Hindlimb muscle (tissue), 1 donor: ENCODE measurements at places on chromosomes 16 and 17. TPM values are rescaled to one million over a fixed set of nuclear protein-coding genes. Genes with fewer than 3 reads are reported as not detected.

Gene SNX20
- 1.7 TPM for polyA plus RNA-seq

Gene USP43
- polyA plus RNA-seq = 0.81 TPM

Gene DHRS13
- 3.9 TPM for polyA plus RNA-seq

Gene ZNF785
- polyA plus RNA-seq = 12.9 TPM

Gene GPRC5C
- polyA plus RNA-seq = 46.6 TPM

DNA sequence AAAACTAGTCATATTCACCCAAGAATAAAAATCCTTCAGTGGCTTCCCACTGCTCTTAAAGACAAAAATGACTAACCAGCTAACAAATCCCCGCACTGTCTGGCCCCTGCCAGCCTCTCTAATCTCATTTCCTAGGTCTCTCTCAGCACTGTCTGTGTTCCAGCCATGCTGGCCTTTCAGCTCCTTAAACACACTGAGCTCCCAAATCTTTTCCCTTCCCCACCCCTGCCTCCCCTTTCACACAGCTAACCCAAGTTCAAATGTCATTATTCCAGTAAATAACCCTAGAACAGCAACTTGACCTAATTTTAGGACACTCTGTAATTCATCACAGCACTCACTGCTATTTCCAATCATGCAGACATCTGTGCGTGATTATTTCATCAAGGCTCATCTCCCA, 7.8 kb downstream of the SHCBP1 start:
- DNase-seq = no peak

DNA sequence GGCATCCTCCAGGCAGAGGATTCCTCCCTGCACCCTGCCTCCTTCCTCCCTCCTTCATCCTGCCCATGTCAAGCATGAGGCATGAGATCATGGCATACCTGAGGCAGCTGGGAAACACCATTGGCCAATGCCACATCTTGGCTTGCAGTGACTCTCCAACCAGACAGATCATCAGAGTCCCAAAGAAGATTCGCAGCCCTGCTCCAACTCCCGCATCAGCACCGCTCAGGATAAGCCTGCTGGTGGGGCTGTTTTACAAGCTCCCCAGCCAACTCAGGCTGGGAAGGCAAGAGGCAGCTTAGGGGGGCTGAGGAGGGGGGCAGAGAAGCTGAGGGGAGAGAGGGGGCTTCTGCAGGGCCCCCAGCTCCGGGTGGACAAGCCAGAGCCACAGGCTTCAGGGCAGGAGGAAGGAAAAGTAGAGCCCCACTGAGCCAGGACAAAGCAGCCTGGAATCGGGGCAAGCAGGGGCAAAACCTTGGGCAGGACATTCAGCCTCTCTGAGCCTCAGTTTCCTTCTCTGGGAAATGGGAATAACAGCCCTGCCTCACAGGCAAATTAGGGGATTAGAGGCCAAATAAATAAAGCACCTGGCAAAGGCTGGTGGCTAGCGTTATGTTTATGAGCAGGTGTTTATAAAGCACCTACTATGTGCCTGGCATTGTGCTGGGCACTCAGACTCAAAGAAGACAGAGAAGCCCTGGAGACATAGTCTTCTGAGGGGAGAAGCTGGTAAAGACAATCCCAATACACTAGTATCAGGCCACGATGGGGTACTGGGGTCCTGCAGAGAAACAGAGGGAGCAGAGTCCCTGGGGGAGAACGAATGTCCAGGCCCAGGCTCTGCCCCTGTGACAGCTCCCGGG, 88.1 kb downstream of the GOSR1 start:
- DNase-seq = no peak

DNA sequence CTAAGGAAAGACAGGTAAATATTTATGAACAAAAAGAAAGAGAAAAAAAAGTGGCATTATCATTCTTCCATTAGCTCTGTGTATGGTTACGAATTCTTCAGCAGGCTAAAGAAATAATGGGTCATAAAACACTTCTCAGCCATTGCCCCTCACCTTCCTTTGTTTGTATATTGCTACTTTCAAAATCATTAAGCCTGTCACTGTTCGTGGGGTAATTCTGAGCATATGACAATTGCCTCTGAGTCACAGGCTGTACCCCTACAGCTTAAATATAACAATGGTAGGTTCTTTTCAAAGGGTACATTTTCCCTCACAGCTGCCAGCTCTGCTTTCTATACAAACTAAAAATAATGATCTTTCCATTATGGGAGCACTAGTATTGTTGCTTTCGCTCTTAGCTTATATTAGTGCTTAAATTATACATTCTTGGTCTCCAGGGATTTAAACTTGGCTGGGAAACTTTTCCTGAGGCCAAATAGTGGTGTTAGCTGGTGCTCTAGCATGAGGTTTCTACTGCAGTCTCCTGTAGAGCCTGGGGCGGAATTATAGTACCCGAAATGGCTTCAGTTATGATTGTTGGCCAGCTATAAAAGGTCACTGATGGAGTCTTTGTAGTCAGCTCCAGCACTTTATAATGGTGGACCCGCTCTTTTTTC, 74.7 kb upstream of the CDH11 start:
- no peak for DNase-seq

DNA sequence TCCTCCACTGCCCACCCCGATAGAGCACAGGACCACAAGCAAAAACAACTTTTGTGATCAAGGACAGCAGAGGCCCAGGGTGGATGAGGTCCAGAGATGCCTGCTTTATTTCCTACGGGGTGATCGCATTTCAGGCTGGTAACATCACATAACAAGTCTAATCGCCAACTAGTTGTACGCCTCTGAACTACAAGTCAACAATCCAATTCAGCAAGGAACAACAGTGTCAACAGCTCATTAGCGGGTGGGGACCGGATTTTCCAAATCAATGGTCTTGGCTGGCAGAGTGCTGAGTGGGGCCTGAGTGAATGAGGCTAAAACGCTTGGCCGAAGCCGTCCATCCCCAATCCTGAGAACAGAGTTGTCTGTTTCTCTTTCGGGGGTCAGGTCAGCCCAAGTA, 17.1 kb downstream of the MRM3 start:
- no peak for DNase-seq

GRCh38 chr17:27343977-27344607, 50.2 kb downstream of the WSB1 start:
- no peak for DNase-seq

DNA sequence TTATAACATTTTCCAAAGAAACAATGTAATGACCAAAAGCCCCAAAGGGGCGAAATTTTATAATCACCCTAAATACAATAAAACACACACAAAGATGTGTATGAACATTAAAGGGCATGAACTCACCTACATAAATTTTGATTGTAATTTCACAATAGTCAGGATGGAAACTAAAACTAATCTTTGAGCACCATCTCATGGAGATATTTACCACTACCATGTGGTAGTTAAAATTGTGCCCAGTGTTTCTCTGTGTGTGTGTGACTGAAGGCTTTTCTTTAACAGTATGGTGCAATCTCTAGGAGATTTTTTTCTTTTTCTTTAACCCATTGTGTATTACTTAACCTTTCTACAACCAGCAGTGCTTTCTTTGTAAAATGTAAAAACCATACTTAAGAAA, 19.7 kb upstream of the MEIOC start:
- DNase-seq = no peak

DNA sequence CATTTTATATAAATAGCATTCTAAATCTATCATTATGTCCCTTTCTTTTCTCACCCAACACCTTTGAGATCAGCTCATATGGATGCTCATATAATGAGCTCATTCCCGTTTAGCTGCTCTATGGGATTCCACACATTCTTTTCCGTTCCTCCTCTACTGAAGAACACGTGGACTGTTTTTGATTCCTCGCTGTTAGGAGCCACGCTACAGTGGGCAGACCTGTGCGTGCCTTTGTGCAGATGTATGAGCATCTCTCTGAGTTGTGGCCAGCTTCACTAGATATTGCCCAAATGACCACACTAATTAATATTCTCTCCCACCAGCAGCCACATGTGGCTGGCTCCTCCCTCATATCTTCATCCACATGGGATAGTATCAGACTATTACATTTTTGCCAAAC, 6.0 kb upstream of the TNFRSF13B start:
- no peak for DNase-seq

GRCh38 chr17:10737168-10737622, 7.4 kb upstream of the TMEM220 start:
- DNase-seq = peak; percentile 60

GRCh38 chr16:2443555-2443954, 14.3 kb downstream of the CCNF start:
- no peak for DNase-seq

GRCh38 chr16:84483882-84484565, 20.4 kb downstream of the MEAK7 start:
- no peak for DNase-seq

DNA sequence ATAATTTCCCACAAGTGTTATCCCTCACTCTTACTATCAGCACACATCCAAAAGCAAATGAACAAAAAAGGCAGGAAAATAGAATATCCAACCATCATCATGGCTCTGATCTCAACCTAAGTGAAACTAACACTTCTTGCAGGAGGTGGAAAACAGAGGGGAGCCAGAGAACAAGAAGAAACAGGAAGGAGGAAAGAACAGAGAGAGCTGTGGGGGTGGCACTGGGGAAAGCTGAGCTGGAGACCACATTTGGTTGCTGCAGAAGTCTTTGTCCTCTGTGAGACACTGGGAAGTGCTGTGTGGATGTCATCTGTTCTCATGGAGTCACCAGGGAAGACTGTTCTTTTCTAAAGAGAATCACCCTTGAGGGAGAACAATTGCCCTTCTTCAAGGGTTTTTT, 34.7 kb downstream of the GRB7 start:
- DNase-seq = no peak
